ENCODE measurements at places on chromosomes 3 and 15.

GRCh38 chr3:60594025-60594424 lies 657.2 kb downstream of the FHIT start:
- DNase-seq: no peak

DNA sequence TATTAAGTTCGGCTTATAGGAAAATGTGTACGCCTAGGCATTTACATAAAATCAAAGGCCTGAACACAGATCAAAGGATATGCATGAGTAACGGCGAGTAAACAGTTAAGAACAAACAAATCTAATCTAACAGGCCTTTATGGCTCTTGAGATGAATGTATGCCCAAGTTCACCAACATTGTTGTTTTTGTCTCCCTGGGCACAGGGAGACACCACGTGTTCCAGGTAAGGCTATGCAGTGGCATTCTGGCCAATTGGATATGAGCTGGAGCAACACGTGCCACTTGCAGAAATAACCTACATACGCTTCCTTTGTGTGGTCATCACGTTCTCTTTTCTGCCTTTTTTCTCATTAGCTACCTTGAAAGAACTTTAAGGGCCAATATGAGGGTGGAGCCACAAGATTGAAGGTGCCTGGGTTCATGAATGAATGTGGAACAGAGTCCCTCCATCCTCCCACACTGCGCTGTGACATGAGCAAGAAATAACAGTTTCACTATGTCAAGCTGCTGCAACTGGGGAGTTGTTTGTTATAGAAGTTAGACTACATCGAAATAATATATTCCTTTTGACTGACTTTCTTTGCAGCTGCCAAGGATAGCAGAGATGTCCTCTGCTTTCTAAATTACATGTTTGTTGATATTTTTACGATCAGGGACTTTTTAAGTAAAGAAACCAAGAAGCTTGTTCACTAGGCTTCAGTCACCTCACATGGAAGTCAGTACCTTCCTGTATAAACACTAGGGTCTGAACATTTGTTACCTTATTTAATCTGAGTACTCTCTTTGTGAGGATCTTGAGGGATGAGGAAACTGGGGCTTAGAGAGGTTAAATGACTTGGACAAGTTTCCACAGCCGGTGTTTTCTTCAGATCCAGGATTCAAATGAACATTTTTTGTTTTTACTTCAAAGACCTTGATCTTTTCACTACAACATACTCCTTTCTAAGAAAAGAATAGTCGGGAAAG lies 427.5 kb upstream of the TBL1XR1 start:
- no peak for DNase-seq

DNA sequence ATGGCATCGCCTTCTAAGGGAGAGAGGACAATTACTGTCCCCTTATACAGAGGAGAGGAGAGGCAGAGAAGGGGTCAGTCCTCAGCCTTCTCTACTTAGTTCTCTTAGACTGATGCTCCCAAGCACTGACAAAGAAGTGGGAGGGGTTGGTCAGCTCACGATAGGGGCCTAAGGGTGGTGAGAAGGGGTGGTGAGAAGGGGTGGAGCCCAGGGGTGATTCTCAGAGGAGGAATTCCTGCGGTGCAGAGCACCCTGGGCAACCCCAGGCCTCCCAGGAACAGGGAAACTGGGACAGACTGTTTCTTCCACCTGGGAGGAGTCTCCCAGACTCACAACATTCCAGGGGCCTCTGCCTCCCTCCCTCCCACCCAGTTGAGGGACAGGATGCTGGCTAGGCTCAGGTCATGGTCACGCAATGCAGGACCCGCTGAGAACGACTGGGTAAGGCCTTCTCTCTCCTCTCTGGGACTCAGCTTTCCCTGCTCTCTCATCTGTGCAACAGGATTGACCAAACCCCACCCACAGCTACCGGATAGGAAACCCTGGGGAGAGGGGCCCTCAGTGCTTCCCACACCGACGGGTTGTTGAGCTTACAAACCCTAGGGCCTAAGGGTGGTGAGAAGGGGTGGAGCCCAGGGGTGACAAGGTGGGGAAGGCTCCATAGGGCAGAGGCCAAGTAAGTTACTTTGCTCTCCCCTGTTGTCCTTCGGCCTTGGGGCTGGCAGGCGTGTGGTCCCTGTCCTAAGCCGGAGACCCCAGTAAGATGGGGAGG lies 1.5 kb downstream of the TPRA1 start:
- no peak for DNase-seq

- no peak for DNase-seq
Measured at GRCh38 chr15:75695634-75696310, 16.9 kb downstream of the CSPG4 start.

DNA sequence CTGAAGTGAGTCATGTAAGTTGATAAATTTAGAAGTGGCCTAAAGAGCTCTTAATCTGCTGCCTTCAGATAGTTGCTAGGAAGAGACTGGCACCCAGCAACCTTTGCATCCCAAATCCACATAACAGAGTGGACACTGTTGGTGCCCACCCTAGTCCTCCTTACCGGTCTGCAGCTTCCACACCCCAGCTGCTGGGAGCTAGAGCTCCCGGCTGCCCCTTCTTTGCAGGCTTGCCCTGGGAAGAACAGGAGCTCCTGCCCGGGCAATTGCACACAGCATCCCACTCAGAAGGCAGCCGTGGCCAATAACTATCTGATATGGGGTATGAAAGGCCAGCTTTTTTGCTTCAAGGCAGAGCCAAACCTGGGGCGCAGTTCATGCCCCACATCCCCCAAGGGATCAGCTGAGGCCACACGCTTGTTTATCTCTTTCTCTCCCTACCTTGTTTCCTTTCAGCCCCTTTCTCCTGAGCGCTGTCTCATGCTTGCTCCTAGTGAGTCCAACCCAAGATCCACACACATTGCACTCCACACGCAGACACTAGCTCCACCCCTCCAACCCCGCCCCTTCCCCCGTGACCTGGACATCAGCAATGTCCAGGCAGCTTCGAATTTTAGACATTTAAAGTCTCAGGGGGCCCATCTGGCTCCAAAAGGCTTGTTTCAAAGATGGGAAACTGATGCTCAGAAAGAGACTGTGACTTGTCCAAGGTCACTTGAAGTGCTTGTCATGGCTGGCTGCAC lies 9.1 kb downstream of the ATP2B2 start:
- no peak for DNase-seq

DNA sequence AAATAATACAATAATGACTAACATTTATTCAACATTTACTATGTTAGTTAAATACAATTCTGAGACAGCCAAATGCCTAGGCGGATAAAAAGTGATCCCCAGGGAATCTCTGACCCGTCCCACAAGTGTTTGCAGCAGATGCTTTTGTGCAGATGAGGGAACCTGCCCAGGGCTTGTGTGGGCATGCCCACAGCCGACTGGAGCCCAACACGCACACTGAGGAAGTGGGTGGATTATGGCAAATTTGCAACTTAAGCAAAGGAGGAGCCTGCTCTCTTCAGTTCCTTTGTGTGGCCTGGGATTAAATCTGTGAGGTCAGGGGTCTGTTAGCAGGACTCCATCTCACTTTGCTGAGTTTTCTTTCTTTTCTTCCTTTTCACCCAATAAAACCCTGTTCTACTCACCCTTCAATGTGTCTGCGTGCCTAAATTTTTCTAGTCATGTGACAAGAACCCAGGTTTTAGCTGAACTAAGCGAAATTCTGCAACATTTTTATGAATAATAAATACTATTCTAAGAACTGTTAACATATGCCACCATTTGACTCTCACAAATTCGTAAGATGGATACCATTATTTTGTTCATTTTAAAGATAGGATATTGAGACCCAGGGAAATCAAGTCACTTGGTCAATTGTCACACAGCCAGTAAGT lies 13.9 kb upstream of the RTP1 start:
- no peak for DNase-seq

DNA sequence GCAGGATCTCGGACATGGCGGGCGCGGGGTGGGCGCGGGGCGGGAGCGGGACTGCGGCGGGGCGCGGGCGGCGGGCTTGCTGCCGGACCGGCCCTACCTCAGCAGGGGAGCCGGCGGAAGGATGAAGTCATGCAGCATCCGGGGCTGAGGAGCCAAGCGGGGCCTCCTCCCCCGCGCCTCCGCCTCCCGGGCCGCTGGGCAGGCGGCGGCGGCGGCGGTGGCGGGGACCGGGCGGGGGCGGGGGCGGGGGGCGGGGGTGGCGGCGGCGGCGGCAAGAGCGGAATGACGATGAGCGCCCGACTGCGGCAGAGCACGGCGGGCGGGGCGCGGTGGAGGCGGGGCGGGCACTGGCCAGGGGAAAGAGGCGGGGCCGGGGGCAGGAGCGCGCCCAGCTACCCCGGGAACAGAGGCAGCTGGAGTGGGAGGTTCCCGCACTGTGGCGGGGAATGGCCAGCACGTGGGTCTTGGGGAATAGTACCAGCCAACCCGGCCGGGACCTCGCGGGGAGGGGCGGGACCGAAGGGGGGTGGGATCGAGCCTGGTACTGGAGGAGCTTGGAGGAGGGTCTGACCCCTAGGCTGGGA lies at the start of gene CAMK2N2:
TSS of gene CAMK2N2 (minus strand) at position 284 of the 584 bp plus-strand sequence. CDS start at position 16, 268 bp downstream.
- peak; percentile 58 for DNase-seq

DNA sequence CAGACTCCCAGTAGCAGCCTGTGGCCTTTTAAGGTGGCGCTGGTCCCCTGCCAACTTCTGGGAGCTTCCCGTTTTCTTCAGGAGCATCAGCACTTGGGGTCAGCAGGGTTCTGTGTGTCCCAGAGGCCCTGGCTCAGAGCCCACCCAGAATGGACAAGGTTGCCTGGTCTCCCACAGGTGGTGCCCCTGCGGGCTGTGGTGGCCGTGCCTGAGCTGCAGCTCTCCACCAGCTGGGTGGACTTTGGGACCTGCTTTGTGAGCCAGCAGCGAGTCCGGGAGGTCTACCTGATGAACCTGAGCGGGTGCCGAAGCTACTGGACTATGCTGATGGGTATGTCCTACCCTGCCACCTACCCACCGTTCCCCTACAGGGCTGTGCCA lies 15.5 kb downstream of the ACAA1 start:
- no peak for DNase-seq

DNA sequence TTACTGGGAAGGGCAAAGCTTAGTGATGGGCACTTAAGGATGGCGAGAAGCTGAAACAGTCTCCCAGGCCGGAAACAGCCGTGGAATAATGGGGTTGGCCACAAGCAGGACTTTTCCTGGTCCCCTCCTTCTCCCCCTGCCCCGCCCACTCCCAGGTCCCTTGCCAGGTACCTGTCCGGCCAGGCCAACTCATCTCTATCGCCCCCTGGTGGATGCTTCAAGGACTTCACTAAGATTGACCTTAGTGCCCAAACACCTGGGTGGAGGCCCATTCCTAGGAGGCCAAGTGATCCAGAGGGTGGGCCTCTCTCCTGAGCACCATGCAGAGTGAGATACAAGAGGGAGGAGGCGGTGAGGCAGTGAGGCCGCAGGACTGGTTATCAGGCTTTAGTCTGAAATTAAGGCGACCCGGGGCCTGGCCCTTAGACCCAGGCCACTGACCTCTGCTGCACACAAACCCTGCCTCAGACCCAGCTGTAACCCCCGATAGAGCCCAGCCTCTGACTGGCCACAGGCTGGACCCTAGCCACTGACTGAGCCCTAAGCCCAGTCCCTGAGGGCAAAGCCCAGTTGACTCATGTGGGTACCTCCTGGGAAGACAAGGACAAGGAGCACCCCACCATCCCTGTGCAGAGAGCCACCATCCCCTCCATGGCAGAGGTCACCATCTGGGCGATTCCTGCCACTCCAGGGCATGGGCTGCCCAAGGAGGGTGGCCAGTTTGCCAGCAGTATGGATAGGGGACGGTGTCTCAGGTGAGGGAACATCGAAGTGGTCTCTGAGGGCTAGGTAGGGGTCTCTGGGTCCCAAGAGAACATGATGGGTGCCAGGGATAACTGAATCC lies 37.6 kb downstream of the VIPR1 start:
- peak; percentile 79 for DNase-seq

DNA sequence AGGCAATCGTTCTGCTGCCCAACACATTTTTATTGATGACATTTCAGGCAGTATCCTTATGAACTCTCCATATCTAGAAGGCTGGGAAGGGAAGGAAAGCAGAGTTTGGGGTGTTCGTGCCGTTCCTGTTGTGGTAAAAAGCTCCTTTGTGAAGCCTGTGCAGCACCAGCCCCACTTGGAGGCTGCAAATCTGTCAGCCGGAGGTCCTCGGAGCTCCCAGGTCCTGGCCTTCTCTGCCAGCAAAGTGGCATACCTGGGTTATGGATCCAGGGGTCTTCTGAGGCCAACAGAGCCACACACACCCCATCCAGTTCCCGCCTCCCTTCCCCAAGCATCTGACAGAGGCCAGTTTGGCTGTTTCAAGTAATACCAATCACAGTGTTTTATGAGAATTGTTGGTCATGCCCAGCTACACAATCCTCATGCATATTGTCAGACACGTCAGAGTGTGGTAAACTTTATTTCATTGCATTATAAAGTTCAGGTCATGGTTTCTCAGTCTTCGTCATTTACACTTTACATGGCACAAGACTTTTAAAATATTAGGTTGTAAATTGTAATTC lies 15.9 kb upstream of the USP3 start:
- DNase-seq: no peak

GRCh38 chr15:91302588-91303439 lies 202.8 kb downstream of the SV2B start:
- DNase-seq: peak; percentile 50

DNA sequence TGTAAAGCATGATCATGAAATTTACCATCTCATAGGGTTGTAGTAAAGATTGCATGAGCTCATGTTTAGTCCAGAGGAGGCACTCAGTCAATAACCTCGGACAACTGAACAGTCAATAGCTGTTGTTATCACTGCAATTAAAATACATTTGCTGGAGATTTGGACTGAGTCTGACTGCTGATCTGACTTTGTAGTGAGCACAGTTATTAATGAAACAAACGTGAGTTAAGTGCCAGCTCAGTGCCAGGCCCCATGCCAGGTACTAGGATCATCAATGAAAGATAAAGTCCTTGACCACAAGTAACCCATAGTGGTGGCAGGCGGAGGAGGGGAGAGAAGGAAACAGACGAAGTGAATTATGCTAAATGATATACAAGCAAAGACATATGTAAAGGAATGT lies 43.7 kb upstream of the PRICKLE2 start:
- no peak for DNase-seq

GRCh38 chr15:74035121-74036017 lies 40.9 kb downstream of the PML start:
- DNase-seq: no peak

DNA sequence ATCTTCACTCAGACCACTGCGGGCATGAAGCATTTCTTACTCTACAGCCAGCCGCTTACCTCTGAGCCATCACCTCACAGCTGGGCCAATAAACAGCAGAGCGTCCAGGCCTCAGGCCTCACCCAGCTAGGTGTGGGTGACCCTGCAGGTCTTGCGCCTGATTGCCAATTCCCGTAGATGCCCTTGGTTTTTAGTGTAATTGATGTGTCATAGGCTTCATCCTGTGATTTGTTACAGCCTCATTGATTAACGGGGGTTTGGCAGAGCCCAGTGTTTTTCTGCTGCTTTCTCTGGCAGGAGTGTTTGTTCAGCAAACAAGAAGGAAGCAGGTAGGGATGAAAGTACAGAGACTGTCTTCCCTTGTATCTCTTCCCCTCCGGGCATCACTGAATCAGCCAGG lies 49.6 kb upstream of the BNIP2 start:
- no peak for DNase-seq

Data from germinal center (tissue), 1 donor.